ENCODE measurements at places on chromosomes 2 and 18.

DNA sequence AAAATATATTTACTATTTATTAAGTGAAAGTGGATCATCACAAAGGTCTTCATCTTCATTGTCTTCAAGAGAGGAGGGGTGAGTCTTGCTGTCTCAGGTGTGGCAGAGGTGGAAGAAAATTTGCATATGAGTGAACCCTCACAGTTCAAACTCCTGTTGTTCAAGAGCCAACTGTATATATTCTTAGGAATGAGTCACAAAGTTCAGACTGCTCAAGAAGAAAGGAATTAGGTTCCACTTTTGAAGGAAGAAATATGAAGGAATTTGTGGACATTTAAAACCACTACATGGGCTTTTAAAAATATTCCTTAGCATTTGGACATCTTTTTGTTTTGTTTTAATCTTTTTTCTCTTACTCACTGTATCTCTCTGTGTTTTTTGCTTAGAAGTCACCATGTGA, 212.6 kb downstream of the INSIG2 start:
- DNase-seq, result no peak

DNA sequence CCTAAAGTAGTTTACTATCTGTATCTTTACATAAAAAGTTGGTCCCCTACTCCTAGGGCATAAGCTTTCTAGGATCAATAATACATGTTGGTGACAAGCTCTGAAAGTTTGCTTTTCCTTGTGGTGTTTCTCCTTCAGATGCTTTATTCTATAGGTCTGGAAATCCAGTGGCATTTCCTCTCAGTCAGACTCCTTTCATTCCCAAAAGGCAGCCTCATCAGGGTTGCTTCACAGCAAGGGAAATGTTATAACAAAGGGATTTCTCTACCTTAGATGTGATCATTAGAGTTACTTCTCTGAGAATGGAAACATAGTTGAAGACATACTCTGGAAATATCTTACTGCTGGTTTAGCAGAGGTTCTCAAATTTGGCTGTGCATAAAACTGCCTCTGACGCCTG, 1072.4 kb upstream of the ZEB2 start:
- DNase-seq, result no peak

- no peak for DNase-seq
These were observed 35.8 kb downstream of the FAM178B start for GRCh38 chr2:96950381-96951124.

- DNase-seq, result no peak
These were observed 98.1 kb upstream of the BCL2L11 start for GRCh38 chr2:111022633-111023032.

GRCh38 chr18:34848695-34849094, 138.6 kb downstream of the DTNA start:
- DNase-seq, result no peak

DNA sequence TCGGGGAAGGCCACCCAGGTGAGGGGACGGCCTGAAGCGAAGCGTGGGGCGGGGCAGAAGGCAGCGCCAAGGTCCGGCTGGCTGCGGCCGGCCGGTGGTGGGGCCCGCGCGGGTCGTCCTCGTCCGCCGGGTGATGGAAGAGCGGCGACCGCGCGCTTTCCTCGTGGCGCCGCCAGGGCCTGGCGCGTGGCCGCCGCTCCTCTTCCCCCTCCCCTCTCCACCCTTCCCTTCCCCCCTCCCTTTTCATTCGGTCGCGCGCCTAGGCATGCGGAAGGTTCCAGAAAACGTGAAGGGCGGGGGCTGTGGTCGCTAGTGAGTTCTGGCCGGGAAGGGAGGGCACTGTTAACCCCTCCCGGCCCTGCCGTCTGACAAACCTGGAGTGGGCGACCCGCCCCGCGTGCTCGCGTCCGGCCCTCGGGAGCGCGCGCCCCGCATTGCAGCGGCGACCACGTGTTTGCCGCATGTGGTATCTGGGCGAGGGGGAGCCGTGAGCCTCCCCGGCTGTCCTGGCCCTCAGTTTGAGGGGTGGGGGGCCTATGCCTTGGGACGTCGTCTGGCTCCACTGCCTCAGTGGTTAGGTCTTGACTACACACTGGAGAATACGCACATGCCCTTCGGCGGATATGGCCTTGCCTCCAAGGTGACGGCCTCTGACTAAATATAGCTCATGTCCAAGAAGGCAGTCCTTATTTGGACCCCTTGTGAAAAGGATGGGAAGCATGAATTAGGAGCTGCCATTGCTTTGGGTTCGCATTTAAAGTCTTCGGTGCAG, 579 bp downstream of the MAT2A start:
- DNase-seq, result no peak

GRCh38 chr2:191115391-191115790, 35.4 kb downstream of the STAT4 start:
- no peak for DNase-seq

- DNase-seq, result no peak
These were observed 102.6 kb downstream of the SEPTIN10 start for GRCh38 chr2:109511168-109511567.

Data from NCI-H1092 (cell line).